Activated T-cell treated with anti-CD3 and anti-CD28 coated beads for 24 hours (primary cell): ENCODE measurements at places on chromosomes 7 and 10.
A peak's percentile ranks its signal among the peaks of the same experiment; 100 is the strongest.

GRCh38 chr10:52115823-52116222 lies 198.3 kb upstream of the DKK1 start:
- no peak for DNase-seq

DNA sequence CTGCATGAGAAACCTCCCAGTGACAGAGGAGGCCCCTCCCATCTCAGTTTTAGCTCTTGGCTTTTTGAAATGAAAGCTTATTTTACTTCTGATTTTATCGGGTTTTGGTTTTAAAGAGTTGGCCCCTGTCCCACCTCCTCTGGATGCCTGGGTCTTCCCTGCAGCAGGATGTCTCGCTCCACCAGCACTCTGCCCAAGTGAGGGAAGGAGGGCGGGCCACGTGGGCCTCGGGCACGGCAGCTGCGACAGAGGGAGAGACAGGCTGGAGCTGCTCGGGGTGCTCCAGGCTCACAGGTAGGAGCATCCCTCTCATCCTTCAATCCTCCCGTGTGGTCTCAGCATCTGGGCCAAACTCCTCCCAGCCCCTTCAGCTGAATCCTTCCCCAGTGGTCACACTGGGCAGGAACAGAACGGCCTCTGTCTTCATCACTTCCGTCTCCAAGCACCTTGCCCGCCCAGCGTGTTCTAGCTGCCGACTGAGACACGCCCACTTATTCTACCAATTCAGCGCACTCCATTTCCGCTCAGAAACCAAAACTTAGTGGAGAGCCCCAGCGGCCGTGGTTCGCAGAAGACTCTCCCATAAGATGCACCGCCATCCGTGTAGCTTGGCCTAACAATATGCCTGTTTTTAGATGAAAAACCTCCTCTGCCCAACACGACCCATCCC lies 222.9 kb downstream of the GLRX3 start:
- no peak for DNase-seq

GRCh38 chr7:107564553-107565298 lies 955 bp downstream of the DUS4L start:
- no peak for DNase-seq

DNA sequence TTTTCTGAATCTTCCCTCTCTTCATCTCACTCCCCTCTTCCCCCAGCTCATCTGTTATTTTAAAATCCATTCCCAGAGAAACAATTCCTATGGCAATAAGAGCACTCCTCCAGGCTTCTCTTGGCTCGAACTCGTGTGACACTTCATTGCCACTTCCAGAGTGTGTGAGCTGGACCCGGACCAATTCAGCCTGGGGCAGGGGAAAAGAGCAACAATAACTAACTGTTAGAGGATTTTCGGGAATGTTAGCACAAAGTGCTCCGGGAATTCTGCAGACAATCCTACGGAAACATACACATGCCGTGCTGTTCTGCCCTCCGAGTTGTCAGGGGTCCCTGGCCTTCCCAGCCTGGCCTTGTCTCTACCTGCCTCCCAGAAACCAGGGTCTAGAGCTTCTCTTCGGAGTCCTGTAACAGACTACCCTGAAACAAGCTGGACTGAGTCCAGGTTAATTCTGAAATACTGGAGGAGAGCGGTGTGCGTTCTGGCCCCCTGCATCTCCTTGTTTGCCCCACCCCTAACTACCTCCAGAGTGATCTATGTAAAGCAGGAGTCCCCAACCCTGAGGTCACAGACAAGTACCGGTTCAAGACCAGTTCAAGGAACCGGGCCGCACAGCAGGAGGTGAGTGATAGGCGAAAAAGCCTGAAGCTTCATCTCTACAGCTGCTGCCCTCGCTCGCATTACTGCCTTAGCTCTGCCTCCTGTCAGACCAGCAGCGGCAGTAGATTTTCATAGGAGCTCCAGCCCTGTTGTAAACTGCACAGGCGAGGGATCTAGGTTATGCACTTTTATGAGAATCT lies 11.3 kb downstream of the COL26A1 start:
- DNase-seq = no peak

DNA sequence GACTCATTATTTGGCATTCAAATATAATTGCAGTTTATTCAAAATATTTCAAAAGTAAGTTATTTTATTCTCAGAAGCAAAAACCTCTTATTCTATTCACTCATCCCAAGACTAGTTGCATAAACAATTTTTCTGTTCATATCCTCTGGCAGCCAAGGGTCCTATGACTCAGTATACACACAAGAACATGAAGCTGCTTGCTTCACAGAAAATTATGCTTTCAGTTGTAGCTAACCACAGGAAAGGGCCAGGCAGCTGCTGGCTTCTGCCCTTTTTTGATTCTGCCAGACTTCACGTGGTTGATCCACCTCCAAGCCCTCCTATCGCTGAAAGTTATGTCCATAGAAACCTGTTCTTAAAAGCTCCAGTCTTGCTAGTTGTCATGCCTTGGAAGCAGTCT lies 108.8 kb downstream of the ABCA13 start:
- DNase-seq = no peak

- DNase-seq = no peak
These were observed 61.9 kb upstream of the OPN4 start for GRCh38 chr10:86592413-86592812.

DNA sequence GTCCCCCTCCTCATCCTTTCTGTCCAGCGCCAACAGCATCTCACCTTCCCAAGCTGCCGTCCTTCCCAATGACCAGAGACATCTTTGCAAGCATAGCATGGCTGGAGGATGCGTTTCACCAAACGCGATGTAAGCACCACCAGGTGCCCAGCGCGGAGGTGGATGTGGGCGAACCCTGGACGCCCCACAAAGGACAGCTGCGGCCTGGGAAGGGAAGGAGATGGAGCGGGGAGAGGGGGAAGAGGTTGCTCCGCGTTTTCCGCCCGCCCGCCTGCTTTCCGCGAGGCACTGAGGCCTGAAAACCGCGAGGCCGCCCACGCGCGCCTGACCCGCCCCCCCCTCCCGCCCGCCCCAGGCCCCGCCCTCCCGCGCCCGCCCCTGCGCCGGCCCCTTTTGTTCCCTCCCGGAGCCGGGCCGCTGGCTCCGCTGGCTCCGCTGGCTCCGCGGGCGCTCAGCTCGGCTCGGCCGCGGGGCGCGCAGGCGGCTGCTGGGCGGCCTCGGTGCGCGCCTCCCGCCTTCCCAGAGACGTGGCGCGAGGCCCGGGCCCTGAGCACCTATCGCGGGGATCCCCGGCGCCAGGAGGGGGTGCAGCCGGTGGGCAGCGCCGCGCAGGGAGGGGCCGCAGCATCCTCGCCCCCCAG lies at the start of gene CLIP2:
Gene CLIP2, plus strand, starts transcription at position 390 of the 641 bp plus-strand sequence. CDS start 28,140 bp downstream, outside the sequence.
- DNase-seq = peak; percentile 71

DNA sequence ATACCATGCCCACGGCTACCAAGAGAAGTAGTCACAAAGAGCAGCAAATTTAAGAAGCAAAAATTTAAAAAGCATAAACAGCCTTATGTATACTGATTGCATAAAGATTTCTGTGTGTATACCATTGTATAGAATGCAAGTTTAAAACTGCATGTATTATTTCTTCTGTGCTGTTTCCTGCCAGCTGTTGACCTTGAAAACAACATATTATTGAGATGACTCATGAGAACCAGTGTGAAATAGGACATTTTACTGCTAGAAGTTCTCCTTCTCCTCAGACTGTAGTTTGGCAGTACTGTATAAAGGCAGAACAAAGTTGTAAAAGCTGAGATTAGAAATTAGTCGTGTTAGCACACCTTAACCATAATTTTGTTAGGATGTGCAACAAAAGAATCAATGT lies 42.3 kb upstream of the SGCE start:
- DNase-seq = no peak

GRCh38 chr7:2818121-2818520 lies 26.0 kb downstream of the GNA12 start:
- DNase-seq = no peak

DNA sequence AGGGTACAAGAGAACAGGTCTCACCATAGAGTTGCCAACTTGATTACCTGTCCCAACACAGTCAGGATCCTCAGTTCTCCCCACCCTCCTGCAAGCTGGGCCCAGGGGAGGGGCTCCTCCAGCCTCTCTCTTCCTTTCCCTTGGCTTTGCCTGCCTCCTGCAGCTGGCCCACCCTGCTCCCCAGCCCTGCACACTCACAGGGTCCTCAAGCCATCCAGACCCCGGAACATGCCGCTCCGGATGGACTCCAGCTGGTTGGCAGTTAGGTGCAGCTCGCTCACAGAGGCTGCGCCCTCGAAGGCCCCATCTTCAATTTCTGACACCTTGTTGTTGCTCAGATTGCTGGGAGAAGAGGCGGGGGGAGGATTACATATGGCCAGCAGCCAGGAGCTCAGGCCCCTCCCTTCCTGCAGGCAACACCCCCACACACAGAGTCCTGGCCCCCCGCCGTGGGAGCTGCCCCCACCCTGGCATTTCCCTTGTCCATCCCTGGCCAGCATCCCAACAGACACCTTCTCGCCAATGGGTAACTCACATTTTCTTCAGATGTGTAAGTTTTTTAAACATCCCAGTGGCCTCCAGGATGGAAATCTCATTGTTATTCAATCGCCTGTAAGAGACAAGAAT lies 139.2 kb downstream of the SLIT1 start:
- no peak for DNase-seq

GRCh38 chr7:112337892-112338291 lies 112.4 kb upstream of the IFRD1 start:
- no peak for DNase-seq

DNA sequence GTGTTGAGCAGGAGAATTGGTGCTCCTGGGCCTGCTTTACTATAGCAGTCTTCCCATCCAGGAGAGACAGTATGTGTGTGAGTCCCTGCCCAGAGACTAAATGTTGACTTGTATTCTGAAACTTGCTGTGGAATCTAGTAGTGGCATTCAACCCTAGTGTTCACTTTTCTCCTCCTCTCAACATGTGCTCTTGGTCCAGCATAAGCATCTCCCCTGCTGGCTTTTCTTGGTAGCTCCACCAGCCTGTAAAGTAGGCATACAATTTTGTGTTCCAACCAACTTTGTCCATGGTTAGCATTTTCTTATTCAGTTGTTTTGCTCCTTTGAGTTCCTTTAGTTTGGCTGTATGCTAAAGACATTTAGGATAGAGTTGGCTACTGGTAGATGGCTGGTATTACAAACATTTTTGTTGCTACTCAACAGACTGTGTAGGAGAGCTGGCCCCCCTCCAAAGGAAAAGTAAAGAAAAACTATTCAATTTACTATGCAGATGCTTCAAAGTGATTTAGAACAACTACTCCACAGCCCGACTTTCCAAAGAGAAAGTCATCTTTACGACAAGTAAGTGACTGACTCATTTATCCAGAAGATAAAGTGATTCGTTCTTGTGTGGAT lies 46.0 kb downstream of the ASB4 start:
- DNase-seq = no peak

- no peak for DNase-seq
These were observed 370.2 kb downstream of the NRG3 start for GRCh38 chr10:82245157-82245556.

GRCh38 chr10:5195727-5196374 lies 786 bp upstream of the AKR1C4 start:
- no peak for DNase-seq

- DNase-seq = no peak
These were observed 21.7 kb upstream of the BNIP3 start for GRCh38 chr10:132003282-132003924.

- DNase-seq = peak; percentile 5
These were observed 534 bp downstream of the UBE3C start for GRCh38 chr7:157139111-157139809.

- DNase-seq = no peak
These were observed 24.2 kb upstream of the MACC1 start for GRCh38 chr7:20241194-20241910.

DNA sequence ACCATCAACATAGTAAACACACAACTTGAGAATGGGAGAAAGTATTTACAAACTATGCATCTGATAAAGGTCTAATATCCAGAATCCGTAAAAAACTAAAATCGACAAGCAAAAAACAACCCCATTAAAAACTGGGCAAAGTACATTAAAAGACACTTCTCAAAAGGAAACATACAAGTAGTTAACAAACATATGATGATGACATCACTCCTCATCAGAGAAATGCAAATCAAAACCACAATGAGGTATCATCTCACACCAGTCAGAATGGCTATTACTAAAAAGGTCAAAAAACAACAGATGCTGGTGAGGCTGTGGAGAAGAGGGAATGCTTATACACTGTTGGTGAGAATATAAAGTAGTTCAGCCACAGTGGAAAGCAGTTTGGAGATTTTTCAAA lies 125.1 kb downstream of the TFPI2 start:
- DNase-seq = no peak

DNA sequence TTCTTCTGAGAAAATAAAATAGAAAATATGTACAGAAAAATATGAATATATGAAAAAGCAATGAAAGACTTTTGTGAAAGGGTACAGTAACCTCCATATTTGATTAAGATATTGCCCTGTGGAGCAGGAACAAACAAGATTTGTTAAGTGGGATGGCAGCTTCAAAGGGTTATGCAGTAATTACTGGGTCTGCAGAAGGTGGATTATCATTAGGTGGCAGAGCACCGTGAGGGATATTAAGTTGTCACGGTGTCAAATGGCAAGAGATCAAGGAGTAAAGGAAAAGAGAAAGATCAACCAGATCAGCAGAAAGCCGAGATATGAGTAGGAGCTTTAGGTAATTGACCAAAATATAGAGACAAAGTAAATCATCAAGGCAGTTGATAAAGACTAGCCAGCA lies 44.1 kb downstream of the DGKB start:
- DNase-seq = no peak

GRCh38 chr7:29285444-29285793 lies 90.8 kb downstream of the CHN2 start:
- DNase-seq = peak; percentile 46

GRCh38 chr7:84693483-84693882 lies 493.4 kb downstream of the SEMA3D start:
- DNase-seq = no peak

- DNase-seq = no peak
These were observed 1.3 kb upstream of the SPOCK2 start for GRCh38 chr10:72089618-72090017.

GRCh38 chr10:110547139-110547761 lies 20.2 kb upstream of the SMC3 start:
- DNase-seq = no peak

- no peak for DNase-seq
These were observed 307.0 kb downstream of the PTPRN2 start for GRCh38 chr7:158280448-158281144.

- no peak for DNase-seq
These were observed 484.2 kb downstream of the PLXNA4 start for GRCh38 chr7:132092106-132092505.
